CD4-positive, alpha-beta T cell (primary cell): ENCODE measurements at places on chromosomes 6 and 20.

DNA sequence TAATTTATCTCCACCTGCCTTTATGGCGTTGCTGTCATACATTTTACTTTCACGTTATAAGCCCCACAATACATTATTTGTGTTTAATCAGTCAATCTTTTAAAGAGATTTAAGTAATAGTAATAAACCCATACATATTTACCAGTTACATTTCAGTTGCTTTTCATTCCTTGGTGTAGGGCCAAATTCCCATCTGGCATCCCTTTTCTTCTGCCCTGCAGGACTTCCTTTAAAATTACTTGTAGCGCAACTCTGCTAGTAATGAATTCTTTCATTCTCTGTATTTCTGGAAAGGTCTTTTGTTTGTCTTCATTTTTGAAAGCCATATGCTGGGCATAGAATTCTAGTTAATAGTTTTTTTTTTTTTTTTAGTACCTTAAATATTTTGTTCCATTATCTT is 24.9 kb downstream of the ZNF334 start:
- peaks cover 34% of the 10 kb centered on the region for H3K27me3 ChIP-seq
- H3K4me3 ChIP-seq: no peak overlapping the region
- H3K27ac ChIP-seq: no peak overlapping the region
- H3K36me3 ChIP-seq: no peaks in the 10 kb centered on the region
- DNase-seq: no peak
- no peaks in the 10 kb centered on the region for H3K4me1 ChIP-seq

DNA sequence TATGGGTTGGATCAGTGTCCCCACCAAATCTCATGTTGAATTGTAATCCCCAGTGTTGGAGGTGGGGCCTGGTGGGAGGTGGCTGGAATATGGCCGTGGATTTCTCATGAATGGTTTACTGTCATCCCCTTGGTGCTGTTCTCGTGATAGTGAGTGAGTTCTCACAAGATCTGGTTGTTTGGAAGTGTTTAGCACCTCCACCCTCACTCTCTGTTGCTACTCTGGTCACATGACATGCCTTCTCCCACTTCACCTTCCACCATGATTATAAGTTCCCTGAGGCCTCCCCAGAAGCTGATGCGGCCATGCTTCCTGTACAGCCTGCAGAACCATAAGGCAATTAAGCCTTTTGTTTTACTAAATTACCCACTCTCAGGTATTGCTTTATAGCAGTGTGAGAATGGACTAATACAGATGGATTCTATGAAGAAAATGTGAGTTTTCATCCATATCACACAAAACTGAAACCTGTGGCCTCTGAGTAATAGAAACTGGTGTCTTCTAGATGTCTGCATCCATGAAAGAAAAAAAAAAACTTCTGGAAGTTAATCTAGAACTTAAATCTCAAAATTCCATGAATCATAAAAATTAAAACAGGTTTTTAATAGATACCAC is 39.3 kb downstream of the MBOAT1 start:
- peaks cover 15% of the 10 kb centered on the region for H3K4me1 ChIP-seq
- no peak overlapping the region for H3K27ac ChIP-seq
- DNase-seq: no peak
- H3K4me3 ChIP-seq: no peak overlapping the region

DNA sequence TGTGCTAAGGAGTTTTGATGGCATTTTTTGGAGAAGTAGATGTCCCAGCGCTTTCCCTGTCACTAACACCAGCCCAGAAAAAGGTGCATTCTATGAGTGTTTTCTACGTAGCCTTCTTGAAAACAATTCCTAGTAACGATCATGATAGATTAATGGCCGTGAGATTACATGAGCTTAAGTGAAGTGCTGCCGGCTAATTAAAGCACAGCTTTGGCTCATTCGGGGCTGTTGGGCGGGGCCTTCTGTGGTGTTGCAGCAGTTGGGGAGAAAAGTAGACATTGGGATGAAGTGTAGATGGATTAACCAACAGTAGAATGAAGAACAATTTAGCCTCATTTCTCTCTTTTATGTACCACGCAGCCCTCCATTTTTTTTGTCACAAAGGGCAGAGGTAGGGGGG is 20.8 kb upstream of the TRAF3IP2 start:
- no peaks in the 10 kb centered on the region for H3K36me3 ChIP-seq
- H3K27ac ChIP-seq: no peak overlapping the region
- no peaks in the 10 kb centered on the region for H3K4me1 ChIP-seq
- DNase-seq: no peak
- H3K27me3 ChIP-seq: no peaks in the 10 kb centered on the region

DNA sequence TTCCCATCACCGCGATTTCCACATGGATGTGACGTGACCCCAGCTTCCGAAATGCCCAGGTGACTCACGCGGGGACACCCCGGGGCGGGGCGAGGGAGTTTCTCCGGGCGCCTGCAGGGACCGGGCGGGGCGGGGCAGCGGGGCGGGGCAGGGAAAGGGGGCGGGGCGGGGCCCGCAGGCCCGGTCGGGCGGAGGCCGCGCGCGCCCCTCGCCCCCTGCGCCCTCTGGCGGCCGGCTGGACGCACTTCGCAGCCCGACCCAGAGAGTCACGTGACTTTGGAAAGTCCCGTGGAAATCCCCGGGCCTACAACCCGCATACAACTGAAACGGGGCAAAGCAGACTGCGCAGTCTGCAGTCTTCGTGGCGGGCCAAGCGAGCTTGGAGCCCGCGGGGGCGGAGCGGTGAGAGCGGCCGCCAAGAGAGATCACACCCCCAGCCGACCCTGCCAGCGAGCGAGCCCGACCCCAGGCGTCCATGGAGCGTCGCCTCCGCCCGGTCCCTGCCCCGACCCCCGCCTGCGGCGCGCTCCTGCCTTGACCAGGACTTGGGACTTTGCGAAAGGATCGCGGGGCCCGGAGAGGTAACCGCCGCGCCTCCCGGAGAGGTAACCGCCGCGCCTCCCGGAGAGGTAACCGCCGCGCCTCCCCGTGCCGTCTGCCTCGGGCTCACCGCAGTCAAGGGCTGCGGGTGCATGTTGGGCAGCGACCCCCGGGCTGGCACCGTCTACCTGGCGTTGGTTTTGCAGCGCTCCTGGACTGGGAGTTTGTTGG is at the start of gene TNFAIP3:
TNFAIP3 (plus strand) TSS at position 346 of the 771 bp plus-strand sequence. CDS start 3,969 bp downstream, outside the sequence.
- peaks cover 30% of the 10 kb centered on the region for H3K4me1 ChIP-seq
- H3K4me3 ChIP-seq: peak within 1 kb of the TSS; percentile 90
- H3K27ac ChIP-seq: peak within 1 kb of the TSS; percentile 96
- DNase-seq: peak; percentile 89
